ENCODE measurements at places on chromosomes 5 and 9. TPM values are rescaled to one million over a fixed set of nuclear protein-coding genes. Genes with fewer than 3 reads are reported as not detected.

Gene SLCO4C1
- total RNA-seq: 0.09 TPM

Gene IL5
- total RNA-seq: not detected

Gene NPM1
- 6,496 TPM for total RNA-seq

Gene SPINK6
- not detected for total RNA-seq

Gene TUSC1
- 10.5 TPM for total RNA-seq

Gene LCN9
- total RNA-seq: not detected

Gene CCL27
- total RNA-seq: not detected

Gene CER1
- not detected for total RNA-seq

Gene SLC45A2
- 0.09 TPM for total RNA-seq

Gene DNAJB5
- 9.6 TPM for total RNA-seq

Gene ZFR
- total RNA-seq: 61.2 TPM

Gene PLPP6
- total RNA-seq: 4.6 TPM

All from fibroblast of the aortic adventitia (primary cell).